NCI-H1930 (cell line): ENCODE measurements at places on chromosomes 6 and 20.

DNA sequence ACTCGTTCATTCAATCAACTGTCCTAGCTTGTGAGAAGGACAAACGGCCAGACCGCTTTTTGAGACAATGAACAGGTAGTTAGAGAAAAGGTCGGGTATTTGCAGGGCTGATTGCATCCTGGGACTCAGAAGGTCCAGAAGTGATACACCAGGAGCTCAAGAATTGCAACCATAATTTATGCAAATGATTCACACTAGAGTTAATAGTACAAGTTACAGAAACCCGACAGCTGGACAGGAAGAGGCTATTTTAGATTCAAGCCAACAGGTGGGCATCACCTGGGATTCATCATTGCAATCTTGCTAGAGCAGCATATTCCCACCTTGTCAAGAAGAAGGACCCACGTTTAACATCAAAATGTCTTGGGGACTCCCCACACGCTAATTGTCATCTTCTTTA, 83.5 kb downstream of the TNFAIP3 start:
- DNase-seq, result no peak

GRCh38 chr20:36408219-36408618, 102.1 kb downstream of the DLGAP4 start:
- no peak for DNase-seq

DNA sequence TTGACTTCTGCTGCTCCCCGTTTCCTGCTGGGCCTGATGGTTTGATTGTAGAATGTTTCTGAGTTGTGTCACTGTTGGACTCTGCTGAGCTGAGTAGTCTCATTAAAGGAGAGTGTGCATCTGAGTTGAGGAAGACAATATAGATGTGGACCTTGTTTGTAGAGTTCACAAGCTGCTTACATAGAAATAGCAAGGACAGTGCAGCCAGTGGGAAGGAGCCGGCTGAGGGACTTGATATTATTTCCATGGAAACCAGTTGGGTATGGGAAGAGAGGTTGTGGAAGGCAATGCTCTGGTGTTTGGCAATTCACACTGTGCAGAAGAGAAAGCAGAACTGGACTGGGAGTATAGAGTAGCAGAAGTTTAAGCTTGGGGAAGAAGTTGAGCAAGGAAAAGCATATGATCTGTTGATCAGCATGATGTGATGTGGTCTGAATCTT, 14.8 kb downstream of the IGF2R start:
- DNase-seq, result no peak

DNA sequence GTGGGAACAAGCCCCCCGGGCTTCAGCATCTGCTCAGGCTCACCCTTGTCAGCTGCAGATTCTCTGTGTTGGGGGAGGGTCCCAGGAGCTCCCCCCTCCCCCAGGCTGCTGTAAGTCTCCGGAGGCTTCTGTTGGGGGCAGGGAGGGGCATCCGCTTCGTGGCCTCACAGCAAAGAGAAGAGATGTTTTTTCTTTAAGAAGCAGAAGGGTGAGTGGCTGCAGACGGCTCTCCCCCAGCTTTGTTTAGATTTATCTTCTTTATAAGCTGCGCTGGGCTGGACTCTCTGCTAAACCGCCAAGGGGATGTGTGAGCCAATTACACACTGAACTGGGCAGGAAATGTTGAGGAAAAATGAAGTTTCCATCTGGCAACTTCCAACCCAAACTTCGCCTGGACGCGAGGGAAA, 48.7 kb upstream of the GATA5 start:
- no peak for DNase-seq

DNA sequence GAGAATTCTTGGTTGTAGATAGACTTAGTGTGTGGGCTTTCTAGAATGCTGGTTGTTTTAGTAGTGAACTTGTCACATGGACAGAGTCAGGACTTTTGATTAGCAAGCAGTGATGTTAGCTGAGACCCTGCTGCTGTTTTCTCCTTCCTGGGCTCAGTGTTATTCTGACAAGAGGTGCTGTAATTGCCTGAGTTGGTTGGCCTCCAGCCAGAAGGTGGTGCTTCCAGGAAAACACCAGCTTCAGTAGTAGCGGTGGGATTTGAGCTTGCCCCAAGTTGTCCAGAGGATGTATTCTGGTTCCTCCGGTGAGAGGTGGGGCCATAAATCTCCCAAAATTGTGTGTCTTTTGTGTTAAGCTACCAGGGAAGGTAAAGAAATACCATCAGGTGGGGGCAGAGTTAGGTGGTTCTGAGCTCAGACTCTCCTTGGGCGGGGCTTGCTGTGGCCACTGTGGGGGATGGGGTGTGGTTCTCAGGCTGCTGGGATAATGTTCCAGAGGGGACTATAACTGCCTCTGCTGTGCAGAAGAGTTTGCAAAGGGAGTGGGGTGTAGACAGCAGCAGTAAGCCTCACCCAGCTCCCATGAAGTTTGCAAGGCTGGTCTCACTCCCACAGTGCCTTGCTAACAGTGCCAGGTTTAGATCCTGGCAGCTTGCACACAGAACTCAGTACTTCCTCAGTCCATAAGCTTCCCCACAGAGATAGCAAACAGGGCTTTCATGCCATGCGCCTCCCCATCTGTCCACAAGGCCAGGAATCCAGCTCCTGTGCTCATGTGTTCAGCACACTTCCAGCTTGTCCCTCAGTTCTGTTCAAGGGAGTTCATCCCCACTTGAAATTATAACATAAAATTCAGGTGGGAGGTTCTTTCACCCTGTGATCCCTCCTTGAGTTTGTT, 278.4 kb upstream of the PTCHD4 start:
- no peak for DNase-seq

DNA sequence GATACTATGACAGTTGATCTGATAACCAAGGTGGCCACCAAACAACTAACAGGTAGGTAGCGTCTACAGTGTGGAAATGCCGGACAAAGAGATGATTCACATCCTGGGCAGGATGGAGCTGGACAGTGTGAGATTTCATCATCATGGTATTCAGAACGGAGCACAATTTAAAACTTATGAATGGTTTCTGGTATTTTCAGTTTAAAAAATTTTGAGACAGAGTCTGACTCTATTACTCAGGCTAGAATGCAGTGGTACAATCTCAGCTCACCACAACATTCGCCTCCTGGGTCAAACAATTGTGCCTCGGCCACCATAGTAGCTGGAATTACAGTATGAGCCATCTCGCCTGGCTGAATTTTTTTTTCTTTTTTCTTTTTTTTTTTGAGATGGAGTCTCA, 43.8 kb downstream of the CEP57L1 start:
- DNase-seq, result no peak

DNA sequence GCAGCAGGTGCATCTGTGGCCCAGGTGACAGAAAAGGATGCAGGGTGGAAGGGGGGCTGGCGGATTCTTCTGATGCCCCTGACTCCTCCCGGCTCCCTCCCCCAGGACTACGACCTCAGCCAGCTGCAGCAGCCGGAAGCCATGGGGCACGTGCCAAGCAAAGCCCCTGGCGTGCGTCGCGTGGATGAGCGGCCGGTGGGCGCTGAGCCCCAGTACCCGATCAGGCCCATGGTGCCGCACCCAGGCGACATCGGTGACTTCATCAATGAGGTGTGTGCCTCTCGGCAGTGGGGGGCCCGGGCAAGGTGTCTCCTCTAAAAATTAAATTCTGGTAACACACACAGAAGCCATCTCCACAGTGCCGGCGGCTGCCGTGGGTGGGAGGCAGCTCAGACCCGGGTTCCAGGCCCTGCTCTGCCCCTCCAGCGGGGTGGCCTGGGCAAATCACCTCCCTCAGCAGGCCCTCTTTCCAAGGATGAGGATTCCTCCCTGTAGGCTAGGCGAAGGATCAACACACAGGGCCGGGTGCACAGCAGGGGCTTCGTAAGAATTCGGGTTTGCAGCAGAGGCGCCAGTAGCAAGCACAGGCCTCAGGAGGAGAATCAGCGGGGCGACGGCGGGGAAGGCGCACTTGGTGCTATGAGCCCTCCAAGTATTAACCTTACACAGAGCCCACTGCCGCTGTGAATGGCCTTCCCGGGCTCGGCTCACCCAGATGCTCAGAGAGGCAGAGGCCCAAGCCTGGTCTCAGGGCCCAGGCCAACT, 131.5 kb downstream of the TAF4 start:
- DNase-seq, result no peak

DNA sequence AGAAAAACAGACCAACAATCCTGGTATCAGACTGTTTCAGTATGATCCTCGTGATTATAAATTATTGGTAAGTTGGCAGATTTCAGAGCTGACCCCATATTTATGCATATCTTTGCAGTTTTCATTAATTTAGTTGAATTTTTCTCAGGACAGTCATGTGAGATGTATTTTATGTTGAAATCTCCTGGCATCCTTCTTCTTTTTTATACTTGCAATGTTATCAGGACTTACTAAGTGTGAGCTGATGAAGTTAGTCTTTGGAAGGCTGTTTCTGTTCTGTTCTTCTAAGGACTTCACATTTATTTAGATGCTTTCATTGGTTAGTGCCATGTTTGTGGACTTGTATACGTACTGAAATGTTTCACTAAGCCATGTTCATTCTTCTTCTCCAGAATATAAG, 17.2 kb downstream of the SMPDL3A start:
- DNase-seq, result no peak

DNA sequence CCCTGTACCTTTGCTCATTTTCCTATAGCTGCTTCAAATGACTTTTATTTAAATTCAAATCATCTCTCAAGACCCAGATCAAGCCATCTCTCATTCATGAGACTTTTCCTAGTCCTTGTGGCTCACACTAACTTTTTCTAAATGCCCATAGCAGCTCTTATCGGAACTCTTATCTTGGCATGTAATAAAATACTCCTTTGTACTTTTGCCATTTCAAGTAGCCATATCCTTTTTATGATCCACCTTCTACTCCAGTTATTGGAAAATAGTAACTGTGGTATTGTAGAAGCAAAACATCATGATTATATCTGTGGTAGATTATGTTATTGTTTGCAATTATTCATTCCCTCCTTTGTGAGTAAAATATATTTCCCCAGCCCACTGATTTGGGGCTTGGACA, 37.6 kb upstream of the FILIP1 start:
- DNase-seq, result no peak

DNA sequence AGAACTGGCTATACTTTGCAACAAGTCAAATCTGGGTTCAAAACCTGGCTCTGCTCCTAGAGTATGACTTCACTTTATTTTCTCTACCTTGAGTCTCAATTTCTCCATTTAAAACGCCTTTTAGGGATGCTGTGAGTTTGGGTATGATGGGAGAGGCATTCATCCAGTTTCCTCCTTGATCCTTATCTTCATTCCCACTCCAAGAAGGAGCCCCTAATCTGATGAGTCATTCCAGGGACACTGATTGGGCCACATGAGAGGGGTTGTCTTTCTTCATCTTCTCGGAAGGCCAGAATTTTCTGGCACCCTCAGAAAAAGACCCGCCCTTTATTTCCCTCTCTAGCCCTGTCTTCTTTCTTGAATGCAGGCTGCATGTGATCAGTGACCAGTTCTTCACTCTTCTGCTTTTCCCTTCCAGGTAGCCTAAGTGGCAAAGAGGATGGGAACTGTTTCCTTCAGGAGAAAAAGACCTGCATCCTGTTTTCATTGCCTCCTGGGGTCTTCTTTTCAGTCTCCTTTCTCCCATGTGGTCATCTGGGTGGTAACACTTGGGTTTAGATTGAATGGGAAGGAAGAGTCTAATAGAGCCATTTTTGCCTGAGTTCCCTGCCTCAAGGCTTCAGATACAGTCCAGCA, 32.1 kb upstream of the PNRC1 start:
- no peak for DNase-seq

DNA sequence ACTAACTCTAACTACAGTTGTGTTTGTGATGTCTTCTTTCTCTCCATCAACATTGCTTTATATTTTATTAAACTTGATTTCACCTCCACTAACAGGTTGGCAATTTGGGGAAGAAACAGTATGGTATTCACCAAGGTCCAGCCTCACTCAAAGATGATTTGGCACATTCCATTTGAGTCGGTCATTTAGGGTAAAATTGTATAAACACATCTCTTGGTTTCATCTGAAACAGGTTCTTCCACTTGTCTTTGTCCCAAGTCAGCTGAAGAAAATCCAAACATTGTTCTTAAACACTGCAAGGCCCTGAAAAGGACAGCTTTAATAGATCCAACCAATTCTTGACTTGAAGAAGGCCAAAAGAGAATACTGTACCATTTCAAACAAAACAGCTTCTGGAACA, 104.9 kb upstream of the NT5E start:
- no peak for DNase-seq

- DNase-seq, result peak; percentile 93
Observed at GRCh38 chr6:20706939-20707485, 172.8 kb downstream of the CDKAL1 start.

- no peak for DNase-seq
Observed at GRCh38 chr20:55469074-55469473, 536.2 kb downstream of the CBLN4 start.
